ENCODE measurements at places on chromosomes 7 and 10.

GRCh38 chr10:59276919-59277318 is 85.4 kb downstream of the FAM13C start:
- DNase-seq: no peak

DNA sequence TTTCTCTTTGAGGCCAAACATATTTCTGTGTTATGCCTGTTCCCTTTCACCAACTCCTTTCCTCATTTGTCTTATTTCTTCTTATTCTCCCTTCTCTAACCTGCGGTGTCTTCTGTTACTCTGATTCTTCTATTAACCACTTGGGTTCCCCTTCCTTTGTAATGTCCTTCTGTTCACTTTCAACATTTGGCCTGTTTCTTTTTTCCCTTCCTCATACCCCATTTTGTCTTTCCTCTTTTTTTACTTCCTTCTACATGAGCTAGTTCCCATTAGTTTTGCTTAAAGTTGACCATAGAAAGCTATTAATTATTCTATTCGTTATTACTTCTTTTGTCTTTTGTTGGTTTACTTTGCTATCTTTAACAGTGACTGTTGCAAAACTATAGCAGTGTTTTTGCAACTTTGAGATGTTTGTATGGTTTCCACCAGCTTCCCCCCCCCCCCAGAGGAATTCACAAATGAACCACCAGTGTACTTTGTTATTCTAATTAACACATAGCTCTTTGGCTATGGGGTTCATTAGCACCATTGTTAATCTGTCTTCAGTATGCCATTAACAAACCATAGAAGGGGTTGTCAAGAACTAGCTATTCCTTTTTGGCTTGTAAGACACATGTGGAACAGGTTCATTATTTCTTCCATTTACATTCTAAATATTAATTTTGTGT is 2.9 kb downstream of the LRGUK start:
- DNase-seq: peak; percentile 30

GRCh38 chr7:150735596-150736358 is 1.4 kb upstream of the GIMAP5 start:
- DNase-seq: peak; percentile 85

GRCh38 chr7:139105484-139105883 is 4.0 kb downstream of the ZC3HAV1 start:
- no peak for DNase-seq

All from ELF-1 (cell line).